Type B pancreatic cell (in vitro differentiated cells): ENCODE measurements at places on chromosomes 3 and 15. TPM values are rescaled to one million over a fixed set of nuclear protein-coding genes. Genes with fewer than 3 reads are reported as not detected.

The FGD5 gene
- 1.6 and 15.3 TPM in 2 replicates for total RNA-seq

The ATG7 gene
- 30.9 and 32.4 TPM in 2 replicates for total RNA-seq

- peaks cover 50% of the 10 kb centered on the region for H3K27me3 ChIP-seq
- H3K4me3 ChIP-seq, result peak within 1 kb of the TSS; percentile 79
- no peak within 1 kb of the TSS for H3K27ac ChIP-seq
- H3K36me3 ChIP-seq, result peaks cover 7% of the 10 kb centered on the region
- no peaks in the 10 kb centered on the region for H3K4me1 ChIP-seq
- no peak for DNase-seq
Observed at GRCh38 chr3:9703736-9704346, at the start of gene CPNE9. Gene CPNE9, plus strand, starts transcription at chr3:9703833. Its CDS starts 164 bp downstream, at chr3:9703997.

GRCh38 chr3:171825222-171825828 is 15.0 kb upstream of the PLD1 start:
- no peak for DNase-seq
- H3K4me3 ChIP-seq, result no peak overlapping the region
- no peak overlapping the region for H3K27ac ChIP-seq
- H3K36me3 ChIP-seq, result no peaks in the 10 kb centered on the region

The HRG gene
- total RNA-seq, result not detected in 2 replicates

GRCh38 chr15:74127954-74128784 is 2.2 kb upstream of the ISLR2 start:
- H3K36me3 ChIP-seq, result peaks cover 12% of the 10 kb centered on the region
- no peak overlapping the region for H3K27ac ChIP-seq
- H3K4me3 ChIP-seq, result peak overlapping the region; percentile 91
- peaks cover 22% of the 10 kb centered on the region for H3K4me1 ChIP-seq

- DNase-seq, result no peak
- H3K4me1 ChIP-seq, result peaks cover 16% of the 10 kb centered on the region
- H3K27ac ChIP-seq, result no peak overlapping the region
- H3K36me3 ChIP-seq, result peaks cover 16% of the 10 kb centered on the region
- H3K4me3 ChIP-seq, result no peak overlapping the region
- no peaks in the 10 kb centered on the region for H3K27me3 ChIP-seq
Observed at GRCh38 chr3:39134305-39134704, 19.1 kb downstream of the CSRNP1 start.

DNA sequence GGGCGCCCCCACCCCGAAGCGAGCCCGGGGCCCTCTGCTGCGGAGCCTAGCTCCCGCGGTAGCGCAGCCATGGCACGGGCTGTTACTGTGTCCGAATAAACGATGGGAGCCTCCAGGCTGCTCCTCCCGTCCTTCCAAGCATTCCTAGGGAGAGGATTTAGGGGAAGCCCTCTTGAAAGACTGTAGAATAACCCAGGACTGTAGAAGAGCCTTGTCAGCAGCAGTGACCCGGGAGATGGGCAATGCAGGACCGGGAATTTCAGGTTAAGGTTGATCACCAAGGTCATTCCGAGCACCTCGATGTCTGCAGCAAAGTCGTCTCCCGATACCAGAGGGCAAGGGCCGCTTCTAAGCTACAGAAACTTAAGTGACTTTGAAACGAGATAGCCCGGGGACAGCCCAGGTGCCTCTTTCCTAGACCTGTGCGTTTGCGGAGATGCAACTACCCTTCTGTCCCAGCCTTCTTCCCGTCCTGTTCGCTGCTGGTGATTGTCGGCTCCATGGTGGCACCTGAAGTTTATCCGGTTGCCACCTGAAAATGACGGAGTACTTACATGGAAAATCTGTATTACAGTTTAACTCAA is 753 bp upstream of the MYO5A start:
- peaks cover 59% of the 10 kb centered on the region for H3K27me3 ChIP-seq
- peak overlapping the region; percentile 87 for H3K4me3 ChIP-seq
- H3K36me3 ChIP-seq, result no peaks in the 10 kb centered on the region

DNA sequence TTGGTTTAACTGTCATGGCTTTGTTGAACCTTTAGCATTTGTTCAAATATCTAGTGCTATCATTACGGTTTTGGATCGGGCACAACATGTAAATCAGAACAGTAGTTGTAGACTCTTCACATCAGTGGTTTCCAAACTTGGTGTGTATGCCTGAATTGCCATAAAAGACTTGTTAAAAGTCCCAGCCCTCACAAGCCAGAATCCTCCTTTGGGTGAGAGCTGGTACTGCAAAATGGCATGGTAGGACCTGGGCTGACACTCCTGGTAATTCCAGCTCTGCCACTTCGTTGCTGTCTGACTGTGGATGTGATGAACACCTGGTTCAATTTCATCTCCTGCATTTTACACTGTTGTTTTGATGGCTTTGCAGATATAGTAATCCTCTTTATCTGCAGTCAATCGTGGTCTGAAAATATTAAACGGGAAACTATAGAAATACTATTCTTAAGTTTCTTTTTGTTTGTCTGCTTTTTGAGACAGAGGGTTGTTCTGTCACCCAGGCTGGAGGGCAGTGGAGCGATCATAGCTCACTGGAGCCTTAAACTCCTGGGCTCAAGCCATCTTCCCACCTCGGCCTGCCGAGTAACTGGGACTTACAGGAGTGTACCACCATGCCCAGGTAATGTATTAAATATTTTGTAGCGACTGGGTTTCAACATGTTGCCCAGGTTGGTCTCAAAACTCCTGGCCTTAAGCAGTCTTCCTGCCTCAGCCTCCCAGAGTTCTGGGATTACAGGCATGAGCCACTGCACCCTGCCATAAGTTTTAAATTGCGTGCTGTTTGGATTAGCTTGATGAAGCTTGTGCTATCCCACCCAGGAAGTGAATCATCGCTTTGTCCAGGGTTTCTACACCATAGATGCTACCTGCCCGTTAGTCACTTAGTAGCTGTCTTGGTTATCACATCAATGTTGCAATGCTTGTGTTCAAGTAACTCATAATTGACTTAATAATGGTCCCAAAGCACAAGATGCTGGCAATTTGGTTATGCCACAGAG is 61.6 kb downstream of the RAB7A start:
- no peak for DNase-seq
- no peaks in the 10 kb centered on the region for H3K36me3 ChIP-seq
- no peaks in the 10 kb centered on the region for H3K27me3 ChIP-seq
- peaks cover 46% of the 10 kb centered on the region for H3K4me1 ChIP-seq

- H3K27ac ChIP-seq, result no peak overlapping the region
- DNase-seq, result no peak
- no peaks in the 10 kb centered on the region for H3K27me3 ChIP-seq
- H3K4me1 ChIP-seq, result peaks cover 10% of the 10 kb centered on the region
- H3K36me3 ChIP-seq, result peaks cover 3% of the 10 kb centered on the region
Observed at GRCh38 chr3:56954125-56954524, 106.3 kb upstream of the SPATA12 start.

The ROBO2 gene
- total RNA-seq, result 8.4 and 22.7 TPM in 2 replicates

DNA sequence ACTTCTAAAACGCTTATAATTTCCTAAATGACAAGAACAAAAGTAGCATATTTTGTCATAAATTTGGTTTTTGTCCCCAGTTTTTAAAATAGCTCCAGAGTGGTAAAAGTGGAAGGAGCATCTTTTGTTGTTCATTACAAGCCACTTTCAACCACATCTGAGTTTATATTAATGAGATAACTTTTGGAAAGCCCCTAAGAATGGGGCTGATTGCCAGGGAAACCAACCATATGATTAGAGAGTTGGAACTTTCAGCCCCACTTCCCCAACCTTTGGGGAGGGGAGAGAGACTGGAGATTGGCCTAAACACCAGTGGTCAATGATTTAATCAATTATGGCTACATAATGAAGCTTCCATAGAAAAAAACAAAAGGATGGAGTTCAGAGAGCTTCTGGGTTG is 57.4 kb downstream of the CPA3 start:
- H3K36me3 ChIP-seq, result no peaks in the 10 kb centered on the region
- peaks cover 6% of the 10 kb centered on the region for H3K27me3 ChIP-seq
- H3K4me3 ChIP-seq, result no peak overlapping the region

The TIMMDC1 gene
- total RNA-seq, result 114 and 139 TPM in 2 replicates

- no peaks in the 10 kb centered on the region for H3K4me1 ChIP-seq
- H3K27me3 ChIP-seq, result no peaks in the 10 kb centered on the region
- no peaks in the 10 kb centered on the region for H3K36me3 ChIP-seq
Observed at GRCh38 chr15:97597801-97598200, 362.7 kb upstream of the ARRDC4 start.

DNA sequence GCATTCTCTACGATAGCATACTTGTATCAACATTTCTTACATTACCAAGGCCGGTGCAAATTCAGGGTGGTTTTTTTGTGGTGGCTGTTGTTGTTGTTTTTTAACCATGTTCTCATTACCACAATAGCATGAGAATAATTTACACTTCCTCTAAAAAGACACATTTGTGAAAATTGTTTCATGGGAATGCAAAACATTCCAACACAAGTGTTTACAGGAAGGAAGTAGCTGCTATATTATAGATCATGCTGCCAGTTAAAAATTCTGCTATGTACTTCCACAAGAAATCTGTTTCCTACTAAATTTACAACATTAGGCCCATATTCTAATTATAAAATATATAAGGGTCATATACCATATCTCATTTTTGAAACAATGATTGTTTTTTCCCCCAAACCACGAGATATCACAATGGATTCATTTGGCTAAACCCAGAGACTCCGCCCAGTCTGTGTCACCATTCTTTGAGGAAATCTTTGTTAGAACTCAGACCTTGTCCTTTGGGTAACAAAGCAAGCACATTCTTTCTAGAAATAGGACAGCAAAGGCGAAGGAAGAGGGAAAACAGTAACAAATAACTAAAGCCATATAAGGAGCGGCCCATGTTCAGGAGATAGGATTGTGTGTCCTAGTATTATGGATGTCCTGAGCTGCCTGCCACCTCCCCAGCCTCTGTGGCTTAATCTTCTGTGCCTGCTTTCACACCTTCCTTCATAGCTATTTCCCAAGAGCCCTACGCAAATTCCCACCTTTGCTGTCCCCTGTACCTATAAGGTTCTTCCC is 60.1 kb downstream of the UACA start:
- H3K27me3 ChIP-seq, result no peaks in the 10 kb centered on the region
- H3K36me3 ChIP-seq, result no peaks in the 10 kb centered on the region
- H3K27ac ChIP-seq, result peak overlapping the region; percentile 7
- H3K4me1 ChIP-seq, result peaks cover 50% of the 10 kb centered on the region
- DNase-seq, result no peak
- H3K4me3 ChIP-seq, result peak overlapping the region; percentile 7

- H3K27ac ChIP-seq, result no peak overlapping the region
- peaks cover 33% of the 10 kb centered on the region for H3K4me1 ChIP-seq
- DNase-seq, result no peak
Observed at GRCh38 chr15:57665939-57666338, 40.6 kb upstream of the POLR2M start.

The RTP1 gene
- total RNA-seq, result not detected in 2 replicates

DNA sequence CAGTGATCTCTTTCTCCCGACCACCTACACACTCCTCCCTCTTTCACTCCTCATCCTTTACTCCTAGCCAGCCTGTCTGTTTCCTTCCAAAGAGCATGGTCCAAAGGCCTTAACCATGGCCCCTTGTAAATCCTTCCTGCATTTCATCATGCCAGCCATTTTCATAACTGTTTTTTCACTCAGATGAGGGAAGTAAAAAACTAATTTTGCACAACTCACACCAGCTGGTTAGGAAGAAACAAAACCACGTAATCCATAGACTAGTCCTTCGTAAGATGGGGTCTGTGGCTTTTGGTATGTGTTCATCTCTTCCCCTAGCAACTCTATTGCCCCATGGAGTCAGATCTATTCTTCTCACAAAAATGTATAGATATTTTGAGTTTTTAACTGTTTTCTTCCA is 187.8 kb downstream of the SHOX2 start:
- no peaks in the 10 kb centered on the region for H3K36me3 ChIP-seq
- H3K4me3 ChIP-seq, result no peak overlapping the region
- peaks cover 20% of the 10 kb centered on the region for H3K4me1 ChIP-seq
- peaks cover 5% of the 10 kb centered on the region for H3K27me3 ChIP-seq
- no peak for DNase-seq

The SLC9C1 gene
- 0.48 and 0.99 TPM in 2 replicates for total RNA-seq

DNA sequence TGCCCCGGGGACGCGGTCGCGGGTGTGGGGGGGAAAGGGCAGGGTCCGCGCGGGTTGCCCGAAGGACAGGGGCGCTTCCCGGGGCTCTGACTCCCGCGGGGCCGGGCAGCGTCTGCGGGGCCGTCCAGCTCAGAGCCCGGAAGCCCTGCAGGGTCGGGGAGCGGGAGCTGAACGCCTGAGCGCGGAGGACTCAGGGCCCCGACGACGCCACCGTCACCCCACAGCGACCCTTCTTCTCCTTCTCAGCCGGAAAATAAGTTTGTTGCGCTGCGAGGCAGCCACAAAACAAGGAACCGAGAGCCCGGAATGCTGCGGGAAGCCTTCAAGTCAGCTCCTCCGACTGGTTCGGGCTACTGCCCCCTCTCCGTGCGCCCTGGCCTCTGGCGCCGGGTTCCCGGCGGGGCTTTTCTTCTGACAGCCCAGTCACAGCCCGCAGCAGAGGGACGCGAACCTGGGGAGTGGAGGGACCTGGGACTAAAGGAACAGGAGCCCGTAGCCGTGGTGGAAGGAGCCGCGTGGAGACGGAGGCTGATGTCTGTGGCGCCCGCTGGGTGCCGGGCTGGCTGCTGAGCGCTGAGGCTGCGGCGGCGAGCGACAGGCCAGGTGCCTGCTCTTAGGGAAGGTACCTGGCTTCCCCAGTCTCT is 484 bp downstream of the CNTN4 start:
- H3K4me3 ChIP-seq, result peak overlapping the region; percentile 94
- peaks cover 24% of the 10 kb centered on the region for H3K4me1 ChIP-seq
- peaks cover 4% of the 10 kb centered on the region for H3K36me3 ChIP-seq
- H3K27me3 ChIP-seq, result peaks cover 47% of the 10 kb centered on the region
- DNase-seq, result peak; percentile 75
- H3K27ac ChIP-seq, result no peak overlapping the region

- H3K27ac ChIP-seq, result peak overlapping the region; percentile 37
- peaks cover 5% of the 10 kb centered on the region for H3K36me3 ChIP-seq
- peaks cover 24% of the 10 kb centered on the region for H3K4me1 ChIP-seq
- peak overlapping the region; percentile 7 for H3K4me3 ChIP-seq
- DNase-seq, result no peak
- no peaks in the 10 kb centered on the region for H3K27me3 ChIP-seq
Observed at GRCh38 chr3:129560269-129560787, 17.4 kb downstream of the H1-8 start.

DNA sequence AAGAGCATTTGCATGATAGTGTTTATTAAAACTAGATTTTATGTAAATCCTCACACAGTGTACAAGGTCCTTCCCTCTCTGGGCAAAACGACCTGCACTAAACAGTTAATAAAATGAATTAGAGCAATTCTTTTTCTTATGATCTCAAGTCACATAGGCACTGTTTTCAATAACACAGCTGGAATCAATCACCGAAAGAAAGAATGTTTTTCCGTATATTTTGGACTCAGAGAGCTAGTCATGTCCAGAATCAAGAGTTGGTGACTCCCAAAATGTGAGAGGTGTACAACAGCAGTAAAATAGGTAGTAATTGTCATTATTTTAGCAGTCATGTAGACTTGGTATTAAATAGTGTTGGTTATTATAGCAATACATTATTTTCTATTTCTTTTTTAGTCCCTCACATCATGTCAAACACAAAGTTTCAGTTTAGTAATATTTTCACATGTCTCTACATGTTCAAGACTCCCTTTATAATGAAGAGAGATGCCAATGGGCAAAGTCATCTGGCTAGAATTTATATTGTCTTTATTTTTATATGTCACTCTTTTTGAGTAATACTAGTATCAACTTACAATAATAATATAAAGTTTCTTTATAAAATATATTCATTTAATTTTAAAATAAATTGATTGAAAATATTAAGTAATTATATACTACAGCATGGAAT is 448.6 kb upstream of the CDIN1 start:
- no peaks in the 10 kb centered on the region for H3K36me3 ChIP-seq
- no peaks in the 10 kb centered on the region for H3K27me3 ChIP-seq
- no peak overlapping the region for H3K27ac ChIP-seq
- H3K4me3 ChIP-seq, result no peak overlapping the region

The GFM1 gene
- 44.5 and 50.2 TPM in 2 replicates for total RNA-seq
